ENCODE measurements at places on chromosomes 11 and 22.

DNA sequence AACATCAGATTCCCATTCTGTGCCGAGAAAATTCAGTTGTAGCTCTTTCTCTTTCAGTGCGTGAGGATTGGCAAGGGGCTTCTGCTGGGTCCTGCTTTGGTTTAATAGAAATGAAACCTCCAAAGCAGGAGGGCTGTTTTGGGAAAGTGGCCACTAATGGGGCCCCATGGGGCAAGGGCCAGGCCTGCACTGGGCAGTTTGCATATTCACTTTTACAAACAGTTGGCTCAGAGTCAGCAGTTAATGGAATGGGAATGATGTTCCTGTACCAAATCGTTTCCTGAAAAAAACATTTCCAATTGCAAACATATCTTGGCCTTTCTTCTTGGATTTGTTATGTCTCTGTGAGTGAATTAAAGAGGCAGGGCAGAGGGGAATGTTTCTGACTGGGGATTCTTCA, 92.1 kb downstream of the PARVA start:
- DNase-seq = peak; percentile 30

DNA sequence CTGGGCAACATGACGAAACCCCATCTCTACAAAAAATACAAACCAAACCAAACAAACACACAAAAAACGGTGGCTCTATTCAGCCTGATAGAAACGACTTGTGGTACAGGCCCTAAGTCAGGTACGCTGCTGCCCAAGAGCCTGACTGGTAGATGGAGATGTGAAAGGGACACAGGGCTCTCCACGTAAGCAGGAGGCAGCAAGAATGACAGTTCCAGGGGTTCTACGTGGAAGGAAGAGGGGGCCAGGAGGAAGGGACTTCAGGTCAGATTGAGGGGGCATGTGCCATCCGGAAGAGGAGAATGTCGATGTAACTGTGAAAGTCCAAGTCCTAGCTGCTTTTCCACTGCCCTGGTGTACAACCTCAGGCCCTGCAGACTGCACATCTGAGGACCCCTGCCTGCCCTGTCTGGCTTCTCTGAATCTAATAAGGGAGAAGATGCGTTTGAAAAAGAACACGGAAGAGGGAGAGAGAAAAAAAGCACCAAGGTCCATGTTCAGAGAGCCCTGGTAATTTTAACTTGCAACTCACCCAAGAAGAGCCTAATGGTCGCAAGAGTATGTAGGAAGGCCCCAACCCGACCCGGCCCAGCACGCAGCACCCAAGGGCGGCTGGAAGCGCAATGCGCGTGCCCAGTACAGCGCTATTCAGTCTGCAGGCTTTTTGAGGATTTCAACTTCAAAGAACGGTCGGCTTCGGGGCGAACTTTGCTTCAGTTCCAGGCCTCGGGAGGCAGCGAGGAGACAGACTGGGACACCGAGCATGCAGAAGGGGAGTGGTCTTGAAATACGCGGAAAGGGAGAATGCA, 909 bp upstream of the ZNRD2 start:
- no peak for DNase-seq

DNA sequence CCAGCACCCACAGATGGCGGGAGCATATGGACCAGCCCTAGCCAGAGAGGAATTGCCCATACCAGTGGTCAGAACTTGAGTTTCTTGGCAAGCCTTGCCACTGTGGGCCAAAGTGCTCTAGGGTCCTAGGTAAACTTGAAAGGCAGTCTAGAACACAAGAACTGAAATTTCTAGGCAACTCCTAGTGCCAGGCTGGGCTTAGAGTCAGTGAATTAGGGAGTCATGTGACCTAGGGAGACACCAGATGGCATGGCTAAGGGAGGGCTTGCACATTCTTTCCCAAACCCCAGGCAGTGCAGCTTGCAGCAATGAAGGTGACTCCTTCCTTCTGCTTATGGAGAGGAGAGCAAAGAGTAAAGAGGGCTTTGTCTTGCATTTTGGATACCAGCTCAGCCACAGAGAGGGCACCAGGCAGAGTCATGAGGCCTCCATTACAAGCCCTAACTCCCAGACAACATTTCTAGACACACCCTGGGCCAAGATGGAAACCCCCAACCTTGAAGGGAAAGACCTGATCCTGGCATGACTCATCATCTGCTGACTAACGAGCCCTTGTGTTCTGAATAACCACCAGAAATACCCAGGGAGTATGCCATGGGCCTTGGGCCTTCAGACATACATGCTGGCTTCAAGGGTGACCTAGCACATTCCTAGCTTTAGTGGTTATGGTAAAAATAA, 19.2 kb upstream of the OR56A3 start:
- DNase-seq = no peak

DNA sequence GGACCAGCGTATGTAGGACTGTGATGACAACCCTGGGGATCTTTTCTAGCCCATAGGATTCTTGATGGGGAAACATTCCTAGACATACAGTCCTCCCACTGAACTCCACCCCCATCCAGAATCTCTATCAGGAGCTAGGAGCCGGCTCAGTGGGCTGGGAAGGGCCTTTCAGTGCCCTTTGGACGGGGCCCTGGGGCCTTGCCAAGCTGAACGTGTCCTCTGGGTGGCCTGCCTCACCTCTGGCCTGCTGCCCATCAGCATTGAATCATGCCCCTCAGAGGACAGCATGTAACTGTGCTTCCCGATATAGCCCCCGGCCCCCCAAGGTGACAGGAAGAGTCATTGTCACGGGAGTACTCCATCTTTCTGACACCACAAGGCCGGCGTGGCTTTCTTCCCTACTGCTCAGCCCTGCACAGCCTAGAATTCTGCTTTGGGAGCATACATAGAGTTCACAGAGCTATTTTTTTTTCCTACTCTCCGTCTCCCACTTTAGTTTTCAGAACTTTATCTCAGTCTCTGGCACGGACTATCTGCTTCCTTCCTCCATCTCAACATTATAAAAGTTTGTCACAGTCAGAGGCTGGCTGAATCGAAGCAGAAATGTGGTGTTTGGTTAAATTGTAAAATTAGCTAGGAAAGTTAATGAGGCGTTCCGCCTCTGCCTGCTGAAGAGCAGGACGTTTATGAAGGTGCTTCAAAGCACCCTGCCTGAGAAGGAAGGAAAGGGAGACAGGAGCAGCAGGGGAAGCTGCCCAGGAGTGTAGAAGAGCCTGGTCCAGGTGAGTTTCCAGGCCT, 111.9 kb downstream of the ZBTB16 start:
- peak; percentile 69 for DNase-seq

DNA sequence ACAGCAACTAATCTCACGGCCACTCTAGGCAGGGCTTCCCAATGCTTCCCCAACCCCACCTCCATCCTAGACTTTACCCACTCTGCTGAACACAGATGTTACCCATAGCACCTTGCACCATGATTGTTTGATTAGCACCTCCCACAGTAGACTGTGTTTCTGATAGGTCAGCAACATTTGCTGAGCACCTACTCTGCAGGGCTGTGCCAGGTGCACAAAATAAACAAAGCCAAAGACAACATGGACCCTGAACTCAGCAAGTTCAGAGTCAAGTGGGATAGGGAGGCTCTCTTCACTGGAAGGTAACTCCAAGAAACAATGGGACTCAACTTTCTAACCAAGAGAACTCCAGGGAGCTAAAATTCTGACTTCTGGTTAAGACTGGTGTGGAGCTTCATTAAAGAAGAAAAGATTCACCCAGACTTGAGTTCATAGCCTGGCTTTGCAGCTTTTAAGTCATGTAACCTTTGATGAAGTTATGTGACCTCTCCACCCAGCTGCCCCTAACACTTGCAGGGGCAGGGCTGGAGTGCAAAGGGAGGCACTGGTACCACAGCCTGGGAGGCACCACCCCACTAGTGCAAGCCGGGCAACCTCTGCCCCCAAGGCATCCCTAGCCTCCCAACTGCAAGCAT, 6.7 kb upstream of the RTN4RL2 start:
- DNase-seq = peak; percentile 60

DNA sequence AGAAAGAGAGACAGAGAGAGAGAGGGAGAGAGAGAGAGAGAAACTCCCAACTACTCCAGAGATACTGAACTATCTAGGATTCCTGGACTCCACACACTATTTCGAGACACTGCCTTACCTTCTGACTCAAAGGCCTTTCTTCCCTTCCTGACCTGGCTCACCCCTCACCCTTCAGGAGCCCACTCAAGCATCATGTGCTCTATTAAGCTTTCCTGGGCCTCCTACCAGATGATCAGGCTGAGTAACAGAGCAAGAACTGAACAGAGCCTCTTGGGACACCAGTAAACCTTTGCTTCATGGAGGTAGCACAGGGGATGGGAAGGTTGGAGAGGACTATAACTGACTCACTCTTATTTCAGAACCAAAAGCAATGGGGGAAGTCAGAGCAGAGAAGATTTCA, 31.4 kb downstream of the PLEKHA7 start:
- DNase-seq = no peak

DNA sequence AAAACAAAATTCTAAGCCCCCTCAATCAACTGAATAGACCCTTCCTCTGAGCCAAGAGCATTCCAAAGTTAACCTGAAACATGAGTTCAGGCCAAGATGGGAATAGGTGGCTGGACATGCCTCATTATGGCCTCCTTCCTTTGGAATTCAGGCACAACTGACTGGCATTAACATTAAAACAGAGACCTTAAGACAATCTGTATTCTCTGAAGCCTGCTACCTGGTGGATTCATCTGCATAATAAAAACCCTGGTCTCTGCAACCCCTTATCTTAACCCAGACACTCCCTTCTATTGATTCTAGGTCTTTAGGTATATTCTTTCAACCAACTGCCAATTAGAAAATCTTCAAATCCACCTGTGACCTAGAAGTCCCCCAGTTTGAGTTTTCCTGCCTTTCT, 66.3 kb downstream of the JRKL start:
- DNase-seq = no peak

GRCh38 chr11:69974528-69974927, 103.6 kb upstream of the ANO1 start:
- peak; percentile 50 for DNase-seq

DNA sequence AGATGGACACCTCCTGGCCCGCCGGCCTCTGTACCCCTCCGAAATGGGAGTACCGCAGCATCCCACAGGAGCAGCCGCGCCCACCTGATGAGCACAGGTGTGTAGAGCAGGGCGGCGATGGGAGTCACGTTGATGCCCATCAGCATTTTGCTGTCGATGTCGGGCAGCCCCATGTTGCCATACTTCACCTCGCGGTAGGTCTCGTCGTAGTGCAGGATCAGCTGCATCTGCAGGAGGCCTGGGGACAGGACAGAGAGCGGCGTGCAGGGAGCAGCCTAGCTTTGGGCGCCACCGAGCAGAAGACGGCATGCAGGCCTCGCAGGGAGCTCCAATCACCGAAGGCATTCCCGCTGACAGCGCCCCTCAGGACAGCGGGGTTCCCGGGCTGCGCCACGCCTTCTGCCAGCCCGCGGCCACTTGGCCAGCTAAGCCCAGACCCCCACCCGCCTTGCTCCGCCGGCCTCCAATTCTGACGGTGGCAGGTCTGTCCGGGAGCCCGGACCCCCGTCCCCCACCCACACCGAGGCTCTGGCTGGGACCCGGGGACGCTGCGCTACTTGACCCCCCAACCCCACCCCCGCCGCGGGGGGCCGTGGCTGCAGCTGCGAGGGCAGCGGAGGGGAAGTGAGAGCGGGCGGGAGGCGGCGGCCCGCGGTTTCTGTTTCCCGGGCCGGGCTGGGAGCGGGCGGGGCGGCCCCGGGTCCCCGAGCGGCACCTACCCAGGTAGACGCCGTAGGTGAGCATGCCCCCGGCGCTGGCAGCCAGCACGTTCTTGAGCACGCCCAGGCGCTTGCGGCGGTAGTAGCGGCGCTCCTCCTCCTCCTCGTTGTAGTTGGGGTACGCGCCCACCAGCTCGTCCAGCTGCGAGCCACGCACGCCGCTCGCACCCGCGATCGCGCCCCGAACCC, 705 bp downstream of the UNC93B1 start:
- peak; percentile 58 for DNase-seq

- no peak for DNase-seq
Measured at GRCh38 chr11:1308743-1309497, 512 bp downstream of the TOLLIP start.

- DNase-seq = no peak
Measured at GRCh38 chr22:45686836-45687235, 15.2 kb downstream of the ATXN10 start.

GRCh38 chr11:81159900-81160299, 1573.8 kb downstream of the FAM181B start:
- no peak for DNase-seq

GRCh38 chr22:35616043-35616442, 1.1 kb downstream of the MB start:
- DNase-seq = no peak

Data from hepatocyte (in vitro differentiated cells).